ENCODE measurements at places on chromosomes 12 and 14.

DNA sequence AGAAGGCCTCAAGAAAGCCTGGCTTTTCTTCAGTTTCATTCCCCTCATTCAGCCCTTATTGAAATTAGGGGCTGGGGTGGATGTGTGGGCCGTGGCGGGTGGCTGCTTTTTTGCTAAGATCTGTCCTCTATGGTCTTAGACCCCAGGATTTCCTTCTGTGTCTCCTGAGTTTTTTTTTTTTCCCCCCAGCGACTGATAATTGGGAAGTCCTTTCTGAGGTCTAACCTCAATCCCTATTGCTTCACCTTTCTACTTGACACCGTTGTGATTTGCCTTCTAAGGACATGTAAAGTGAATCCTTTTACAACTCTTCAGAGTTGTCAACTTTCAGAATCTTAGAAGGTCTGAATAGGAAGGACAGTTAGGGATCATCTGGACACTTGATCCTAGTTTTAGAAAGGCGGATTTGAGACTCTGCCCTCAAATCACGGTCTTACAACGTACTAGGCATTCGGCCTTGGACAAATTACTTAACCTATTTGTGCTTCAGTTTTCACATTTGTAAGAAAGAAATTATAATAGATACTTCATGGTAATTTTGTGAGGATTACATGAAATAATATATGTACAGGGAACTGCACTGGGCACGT lies 4.4 kb downstream of the GPR84 start:
- no peaks in the 10 kb centered on the region for H3K36me3 ChIP-seq
- H3K27me3 ChIP-seq: no peaks in the 10 kb centered on the region
- peaks cover 29% of the 10 kb centered on the region for H3K4me1 ChIP-seq
- peak overlapping the region; percentile 80 for H3K4me3 ChIP-seq
- peak overlapping the region; percentile 44 for H3K27ac ChIP-seq

DNA sequence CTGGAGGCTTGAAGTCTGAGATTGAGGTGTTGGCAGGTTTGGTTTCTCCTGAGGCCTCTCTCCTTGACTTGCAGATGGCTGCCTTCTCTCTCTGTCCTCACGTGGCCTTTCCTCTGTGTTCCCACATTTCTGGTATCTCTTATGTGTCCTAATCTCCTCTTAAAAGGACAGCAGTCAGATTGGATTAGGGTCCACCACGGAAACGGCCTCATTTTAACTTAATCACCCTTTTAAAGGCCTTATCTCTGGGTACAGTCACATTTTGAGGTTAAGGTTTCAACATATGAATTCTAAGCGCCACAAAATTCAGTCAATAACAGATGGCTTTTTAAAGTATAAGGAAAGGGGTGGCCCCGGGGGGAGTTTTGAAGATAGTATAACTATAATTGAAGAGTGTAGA lies 33.5 kb downstream of the UNC79 start:
- no peaks in the 10 kb centered on the region for H3K36me3 ChIP-seq
- no peak for DNase-seq
- H3K4me3 ChIP-seq: no peak overlapping the region
- no peaks in the 10 kb centered on the region for H3K4me1 ChIP-seq
- no peaks in the 10 kb centered on the region for H3K27me3 ChIP-seq

DNA sequence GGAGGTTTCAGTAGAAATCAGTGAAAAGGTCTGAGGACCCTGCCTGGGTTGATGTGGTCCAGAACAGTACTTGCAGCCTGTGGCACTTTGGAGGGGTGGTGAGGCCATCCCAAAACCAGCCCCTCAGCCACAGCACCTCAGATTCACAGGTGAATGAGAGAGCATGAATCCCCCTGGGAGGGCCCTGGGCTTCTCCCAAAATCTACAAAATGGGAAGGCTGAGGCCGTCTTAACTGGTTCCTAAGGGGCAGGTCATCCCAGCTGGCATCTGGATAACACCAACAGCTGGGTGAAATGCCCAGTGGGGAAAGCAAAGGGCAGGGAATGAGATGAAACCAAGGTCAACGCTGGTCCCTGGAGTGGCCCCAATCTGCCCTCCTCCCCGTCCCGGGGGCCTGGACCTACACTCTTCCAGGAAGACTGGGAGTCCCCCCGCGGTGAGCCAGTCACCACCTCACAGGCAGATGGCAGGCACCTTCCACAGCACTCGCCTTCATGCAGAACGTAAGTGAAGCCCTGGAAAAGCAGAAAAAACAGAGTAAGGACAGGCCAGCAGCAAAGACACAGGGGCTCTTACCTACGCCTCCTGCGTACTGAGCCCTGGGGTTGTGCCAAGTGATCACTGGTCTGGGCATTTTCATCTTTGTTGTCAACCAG lies 26.3 kb upstream of the ANO2 start:
- no peaks in the 10 kb centered on the region for H3K36me3 ChIP-seq
- no peak overlapping the region for H3K27ac ChIP-seq
- H3K4me1 ChIP-seq: no peaks in the 10 kb centered on the region
- no peak for DNase-seq
- H3K27me3 ChIP-seq: no peaks in the 10 kb centered on the region

- no peaks in the 10 kb centered on the region for H3K27me3 ChIP-seq
- no peak overlapping the region for H3K4me3 ChIP-seq
- H3K27ac ChIP-seq: no peak overlapping the region
- no peaks in the 10 kb centered on the region for H3K4me1 ChIP-seq
- no peak for DNase-seq
These were observed 60.0 kb downstream of the PTPRB start for GRCh38 chr12:70577283-70577634.

DNA sequence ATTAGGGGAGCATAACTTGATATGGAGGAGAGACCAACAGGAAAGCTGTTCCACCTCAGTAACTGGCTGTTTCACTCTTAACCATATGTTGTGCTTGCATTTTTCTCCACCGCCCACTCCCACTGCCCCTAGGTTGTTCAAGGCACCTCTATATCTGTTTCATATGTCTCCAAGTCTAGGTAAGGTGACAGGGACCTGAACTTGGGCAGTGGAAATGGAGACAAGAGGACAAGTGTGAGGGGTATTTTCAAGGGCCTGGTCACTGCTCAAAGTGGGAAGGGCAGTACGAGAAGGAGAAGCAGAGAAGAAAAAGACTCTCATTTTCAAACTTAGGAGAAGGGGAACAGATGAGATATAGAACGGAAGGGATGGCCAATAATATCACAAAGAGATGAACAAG lies 3.1 kb downstream of the SLC38A1 start:
- H3K36me3 ChIP-seq: no peaks in the 10 kb centered on the region
- peaks cover 63% of the 10 kb centered on the region for H3K4me1 ChIP-seq
- no peaks in the 10 kb centered on the region for H3K27me3 ChIP-seq
- peak overlapping the region; percentile 96 for H3K4me3 ChIP-seq

GRCh38 chr12:6821591-6822425 lies at the start of gene GPR162:
TSS of gene GPR162 (plus strand) at chr12:6821821. CDS start at chr12:6823899, 2,078 bp downstream.
- peaks cover 23% of the 10 kb centered on the region for H3K27me3 ChIP-seq
- H3K27ac ChIP-seq: no peak within 1 kb of the TSS
- H3K4me3 ChIP-seq: no peak within 1 kb of the TSS
- peaks cover 11% of the 10 kb centered on the region for H3K36me3 ChIP-seq
- H3K4me1 ChIP-seq: peaks cover 8% of the 10 kb centered on the region
- no peak for DNase-seq

GRCh38 chr14:79575032-79575431 lies 636.3 kb downstream of the DIO2 start:
- no peaks in the 10 kb centered on the region for H3K4me1 ChIP-seq
- no peak for DNase-seq
- no peaks in the 10 kb centered on the region for H3K36me3 ChIP-seq
- H3K27ac ChIP-seq: no peak overlapping the region
- no peak overlapping the region for H3K4me3 ChIP-seq

GRCh38 chr12:7395950-7396349 lies 48.0 kb downstream of the CD163L1 start:
- H3K27ac ChIP-seq: no peak overlapping the region
- H3K4me1 ChIP-seq: no peaks in the 10 kb centered on the region
- H3K36me3 ChIP-seq: no peaks in the 10 kb centered on the region
- H3K4me3 ChIP-seq: no peak overlapping the region

GRCh38 chr14:82861313-82861712 lies 1327.7 kb upstream of the SEL1L start:
- H3K27me3 ChIP-seq: no peaks in the 10 kb centered on the region
- H3K27ac ChIP-seq: no peak overlapping the region
- no peak for DNase-seq
- no peak overlapping the region for H3K4me3 ChIP-seq
- no peaks in the 10 kb centered on the region for H3K36me3 ChIP-seq

DNA sequence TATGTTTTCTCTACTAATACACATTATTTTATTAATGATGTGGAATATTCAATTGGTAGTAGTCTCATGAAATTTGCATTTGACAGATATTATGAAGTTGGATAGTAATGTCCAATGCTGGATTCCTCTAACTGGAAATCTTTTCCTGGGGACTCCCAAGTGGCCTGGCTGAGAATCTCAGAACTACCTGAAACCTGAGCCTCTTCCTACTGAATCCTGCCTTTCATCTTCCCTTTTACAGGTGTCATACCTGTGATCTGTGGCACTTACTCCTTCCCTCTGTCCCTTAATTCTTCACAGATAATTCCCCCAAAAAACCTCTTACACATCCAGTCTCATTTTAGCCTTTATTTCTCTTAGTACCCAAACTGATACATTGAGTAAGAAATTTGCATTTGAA lies 89.7 kb upstream of the MYF6 start:
- H3K4me1 ChIP-seq: no peaks in the 10 kb centered on the region
- H3K4me3 ChIP-seq: no peak overlapping the region
- DNase-seq: no peak
- no peak overlapping the region for H3K27ac ChIP-seq
- H3K27me3 ChIP-seq: no peaks in the 10 kb centered on the region

DNA sequence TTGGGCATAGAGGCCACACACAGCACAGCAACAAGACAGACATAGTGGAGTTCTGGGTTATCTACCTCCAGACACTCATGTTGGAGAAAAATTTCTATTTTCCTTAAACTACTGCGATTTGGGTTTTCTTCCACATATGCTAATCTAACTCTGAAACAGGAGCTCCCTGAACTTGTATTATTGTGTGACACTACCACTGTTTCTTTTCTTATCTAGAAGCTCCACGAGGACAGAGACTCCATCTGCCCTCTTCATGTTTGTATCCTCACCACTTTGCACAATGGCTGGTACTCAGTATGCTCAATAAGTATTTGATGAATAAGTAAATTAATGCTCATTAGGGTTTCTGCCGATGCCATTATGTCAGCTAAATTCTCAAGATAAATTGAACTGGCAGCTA lies 218.6 kb downstream of the PAX9 start:
- no peak for DNase-seq
- no peaks in the 10 kb centered on the region for H3K36me3 ChIP-seq
- H3K27me3 ChIP-seq: no peaks in the 10 kb centered on the region

DNA sequence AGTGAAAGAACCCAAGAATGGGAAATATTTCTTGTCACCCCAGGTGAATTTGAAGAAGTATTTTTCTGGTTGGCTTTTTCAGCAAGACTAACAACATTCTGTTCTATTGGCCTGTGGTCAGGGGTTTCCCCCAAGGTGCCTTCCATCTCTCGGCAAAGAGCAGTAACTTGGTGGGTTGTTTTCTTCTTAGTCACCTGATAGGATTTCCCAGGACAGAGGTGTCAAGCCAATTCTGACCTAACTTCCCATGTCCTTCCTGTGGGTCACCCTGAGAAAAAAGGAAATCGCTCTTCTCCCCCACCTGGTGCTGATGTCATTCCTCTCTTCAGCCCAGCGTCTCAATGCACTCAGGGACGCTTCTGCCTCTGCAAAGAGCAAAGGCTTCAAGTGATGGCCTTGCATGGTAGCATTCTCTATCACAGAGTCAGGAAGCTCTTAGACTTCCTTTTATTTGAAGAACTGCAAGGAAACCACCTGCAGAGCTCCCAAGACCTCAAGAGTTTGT lies 16.1 kb upstream of the IFNG start:
- peak; percentile 40 for DNase-seq
- no peaks in the 10 kb centered on the region for H3K36me3 ChIP-seq
- H3K27me3 ChIP-seq: no peaks in the 10 kb centered on the region
- H3K4me3 ChIP-seq: peak overlapping the region; percentile 33

GRCh38 chr14:65412856-65413738 lies 567 bp downstream of the FUT8 start:
- H3K36me3 ChIP-seq: no peaks in the 10 kb centered on the region
- no peaks in the 10 kb centered on the region for H3K27me3 ChIP-seq
- peak; percentile 57 for DNase-seq
- peak overlapping the region; percentile 89 for H3K4me3 ChIP-seq
- H3K27ac ChIP-seq: peak overlapping the region; percentile 15

DNA sequence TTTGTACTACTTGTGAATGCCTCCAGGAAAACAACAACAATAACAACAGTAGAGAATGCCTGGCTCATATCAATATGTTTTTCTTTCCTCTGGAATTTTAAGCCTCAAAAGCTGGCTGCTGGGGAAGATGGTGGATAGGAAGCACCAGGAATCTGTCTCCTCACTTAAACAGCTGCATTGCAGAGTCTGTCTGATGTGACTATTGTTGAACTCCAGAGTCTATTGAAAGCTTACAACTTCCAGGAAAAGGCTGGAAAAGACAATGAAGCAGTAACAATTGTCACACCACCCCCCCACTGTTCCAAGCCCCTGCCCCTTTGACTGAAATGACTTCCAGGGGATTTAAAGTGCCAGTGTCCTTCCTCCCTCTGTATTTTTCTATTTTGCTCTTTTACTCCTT lies 309.7 kb downstream of the BMP4 start:
- no peaks in the 10 kb centered on the region for H3K4me1 ChIP-seq
- H3K4me3 ChIP-seq: no peak overlapping the region
- no peak overlapping the region for H3K27ac ChIP-seq

DNA sequence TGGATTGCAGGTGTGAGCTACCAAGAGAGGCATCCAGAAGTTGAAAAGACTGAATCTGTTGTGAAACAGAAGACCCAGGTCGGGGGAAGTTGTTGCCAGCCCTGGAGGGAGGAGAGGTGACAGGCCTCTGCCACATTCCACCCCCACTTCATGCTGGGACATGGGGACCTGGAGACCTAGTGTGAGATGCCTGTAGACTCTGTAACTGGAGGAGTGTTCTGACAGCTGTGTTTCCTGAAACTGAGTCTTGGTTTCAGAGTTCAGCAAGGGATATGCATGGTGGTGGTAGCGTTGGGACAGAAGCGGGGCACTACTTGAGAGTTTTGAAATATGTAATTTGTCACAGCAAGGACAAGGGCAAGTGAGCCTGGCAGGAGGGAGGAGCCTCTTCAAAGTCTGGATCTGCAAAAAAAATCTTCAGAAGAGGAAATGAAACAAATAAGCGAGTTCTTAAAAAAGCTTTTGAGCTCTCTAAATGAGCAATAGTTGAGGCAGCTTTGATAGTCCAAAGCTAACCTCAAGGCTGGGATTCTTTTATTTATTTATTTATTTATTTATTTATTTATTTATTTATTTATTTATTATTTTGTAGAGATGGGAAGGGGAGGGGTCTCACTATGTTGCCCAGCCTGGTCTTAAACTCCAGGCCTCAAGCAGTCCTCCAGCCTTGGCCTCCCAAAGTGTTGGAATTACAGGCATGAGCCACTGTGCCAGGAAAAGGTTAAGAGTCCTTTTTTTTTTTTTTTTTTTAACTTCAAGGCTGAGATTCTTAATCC lies 58.9 kb upstream of the EEA1 start:
- peaks cover 8% of the 10 kb centered on the region for H3K4me1 ChIP-seq
- H3K27ac ChIP-seq: no peak overlapping the region
- H3K36me3 ChIP-seq: no peaks in the 10 kb centered on the region
- H3K4me3 ChIP-seq: no peak overlapping the region
- no peak for DNase-seq

GRCh38 chr14:83779266-83779665 lies 1750.7 kb upstream of the FLRT2 start:
- no peak overlapping the region for H3K27ac ChIP-seq
- H3K27me3 ChIP-seq: no peaks in the 10 kb centered on the region
- DNase-seq: no peak
- no peaks in the 10 kb centered on the region for H3K36me3 ChIP-seq
